ENCODE measurements at places on chromosomes 7 and 10. TPM values are rescaled to one million over a fixed set of nuclear protein-coding genes. Genes with fewer than 3 reads are reported as not detected.

- DNase-seq = no peak
Observed at GRCh38 chr7:116663744-116664143, 8.3 kb upstream of the MET start.

HABP2 gene
- total RNA-seq = not detected

DNA sequence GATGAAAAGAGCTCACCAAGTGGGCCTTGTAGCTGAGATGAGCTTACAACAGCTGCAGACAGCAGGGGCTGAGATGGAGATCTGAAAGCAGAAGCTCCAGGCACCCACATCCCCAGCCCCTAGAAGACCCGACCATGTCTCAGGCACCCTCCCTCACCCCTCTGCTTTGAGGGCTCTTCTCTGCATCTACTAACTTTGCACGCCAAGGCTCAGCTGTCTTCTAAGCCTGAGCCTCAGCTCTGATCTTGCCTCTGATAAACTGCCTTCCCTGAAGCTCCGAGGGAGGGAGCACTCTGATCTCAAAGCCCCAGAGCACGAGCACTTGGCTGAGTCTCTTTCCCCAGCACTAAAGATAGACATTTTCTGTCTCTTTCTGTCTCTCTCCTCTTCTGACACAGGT is 42.0 kb downstream of the ANXA8 start:
- no peak for DNase-seq

GRM3 gene
- not detected for total RNA-seq

GRCh38 chr10:133355991-133356390 is 1.8 kb downstream of the FUOM start:
- DNase-seq = no peak

RBP4 gene
- total RNA-seq = 1.1 TPM

ANKRD7 gene
- total RNA-seq = 0.25 TPM

DNA sequence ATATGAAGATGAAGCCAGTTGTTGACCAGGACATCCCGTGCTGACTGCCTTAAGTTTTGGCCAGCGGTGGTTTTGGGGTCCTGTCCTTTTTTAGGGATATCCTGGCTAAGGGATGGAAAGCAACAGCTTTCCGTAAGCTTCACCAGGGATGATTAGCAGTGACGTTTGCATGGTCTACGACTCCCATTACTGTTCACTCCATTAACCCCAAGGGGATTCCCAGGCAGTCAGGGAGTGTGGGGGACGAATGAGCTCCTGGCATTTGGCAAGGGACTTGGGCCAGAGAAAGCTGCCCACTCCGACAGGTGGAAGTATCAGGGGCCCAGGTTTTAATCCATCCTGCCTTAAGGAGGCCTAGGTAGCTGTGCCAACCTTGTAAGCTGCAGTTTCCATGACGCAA is 66.8 kb downstream of the ITGB1 start:
- DNase-seq = no peak

GRCh38 chr7:29053105-29053872 is 93.0 kb downstream of the CPVL start:
- DNase-seq = no peak

PCDH15 gene
- not detected for total RNA-seq

CDNF gene
- 0.32 TPM for total RNA-seq

ITGA8 gene
- total RNA-seq = not detected

DNA sequence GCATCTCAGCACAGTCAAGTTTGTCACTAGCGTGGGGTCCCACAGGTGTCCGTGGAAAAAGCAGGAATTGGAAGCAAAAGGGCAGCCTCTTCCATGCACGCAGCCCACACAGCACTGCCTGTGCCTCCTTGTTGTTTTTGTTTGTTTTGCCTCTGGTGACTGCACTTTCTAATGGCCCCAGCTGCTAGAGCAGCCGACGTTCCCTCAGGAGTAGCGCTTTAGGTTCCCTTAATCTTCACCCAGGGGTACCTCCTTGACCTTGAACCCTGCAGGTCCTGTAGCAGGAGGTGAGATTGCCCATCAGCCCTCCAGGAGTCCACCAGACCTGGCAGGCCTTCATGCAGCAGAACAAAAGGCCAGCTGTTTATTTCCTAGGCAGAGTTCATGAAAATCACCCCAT is 210.1 kb downstream of the CACNB2 start:
- DNase-seq = no peak

DNA sequence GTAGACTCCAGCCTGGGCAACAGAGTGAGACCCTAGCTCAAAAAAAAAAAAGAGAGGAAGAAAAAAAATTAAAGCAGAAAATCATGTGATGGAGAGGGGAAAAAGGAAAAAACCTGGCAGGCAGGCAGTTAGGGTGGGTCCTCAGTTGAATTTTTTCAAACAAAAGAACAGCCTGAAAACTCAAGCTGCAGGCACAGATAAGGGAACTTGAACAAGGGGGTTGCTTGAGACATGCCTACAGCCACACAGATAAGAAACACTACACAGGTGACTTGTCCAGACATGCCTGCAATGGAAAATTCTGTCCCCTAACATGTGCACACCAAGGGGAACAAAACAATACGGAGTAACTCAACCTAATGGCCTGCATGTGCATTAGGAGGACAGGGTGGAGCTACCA is 19.2 kb downstream of the VIM start:
- no peak for DNase-seq

ZNF735 gene
- not detected for total RNA-seq

CALCR gene
- not detected for total RNA-seq

FGF8 gene
- 4.4 TPM for total RNA-seq

DNA sequence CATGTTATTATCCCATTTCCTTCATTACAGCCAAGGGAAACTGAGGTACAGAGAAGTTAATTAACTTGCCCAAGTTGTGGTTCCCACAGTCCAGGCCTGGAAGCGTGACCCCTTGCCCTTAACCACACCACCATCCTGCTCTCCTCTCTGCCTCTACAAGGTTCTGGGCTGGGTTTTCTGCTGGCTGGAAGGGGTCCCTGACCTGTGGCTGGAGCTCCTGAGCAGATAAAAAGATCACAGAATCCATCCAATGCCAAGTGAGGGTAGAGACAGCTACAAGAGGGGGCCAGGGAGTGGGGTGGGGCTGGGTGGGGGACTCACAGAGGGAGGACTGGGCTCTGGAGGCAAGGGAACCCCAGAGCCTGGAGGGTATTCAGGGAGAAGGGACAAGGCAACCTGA is 9.7 kb downstream of the ASB10 start:
- DNase-seq = no peak

GRCh38 chr7:1708596-1709251 is 38.6 kb downstream of the ELFN1 start:
- DNase-seq = no peak

PNLIPRP2 gene
- not detected for total RNA-seq

NKX1-2 gene
- not detected for total RNA-seq

GNG11 gene
- total RNA-seq = 25.9 TPM

- peak; percentile 15 for DNase-seq
Observed at GRCh38 chr10:110864662-110865140, 7.0 kb upstream of the PDCD4 start.

SCRN1 gene
- 82.2 TPM for total RNA-seq

DNA sequence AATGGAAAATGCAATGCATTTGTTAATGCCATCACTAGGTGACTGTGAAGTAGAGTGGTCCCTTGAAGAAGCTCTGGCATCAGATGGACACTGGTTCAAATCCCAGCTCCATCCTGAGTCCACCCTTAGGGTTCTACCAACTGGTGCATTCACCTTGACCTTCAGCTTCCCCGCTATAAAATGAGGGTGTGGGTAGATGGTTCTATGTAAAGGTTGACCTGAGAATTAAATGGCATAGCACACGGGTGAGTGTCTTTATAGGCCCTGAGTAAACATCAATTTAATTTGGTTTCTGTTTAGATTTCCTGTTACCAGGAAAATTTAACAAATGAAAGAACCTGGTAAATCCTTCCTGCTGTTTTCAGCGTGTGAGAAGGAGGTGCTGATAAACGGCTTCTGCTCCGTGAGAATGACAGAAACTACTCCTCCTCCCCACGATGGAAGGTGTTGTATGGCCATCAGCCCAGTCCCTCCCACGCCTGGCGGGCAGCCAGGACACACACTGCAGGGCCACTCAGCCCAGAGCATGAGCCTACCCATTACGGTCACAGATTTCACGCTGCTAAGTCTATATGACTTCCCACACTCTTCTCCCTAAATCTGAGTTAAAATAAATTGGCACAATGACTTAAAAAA is 210.1 kb downstream of the TNS3 start:
- no peak for DNase-seq

- DNase-seq = no peak
Observed at GRCh38 chr10:44020322-44021111, 364.4 kb downstream of the CXCL12 start.

- peak; percentile 54 for DNase-seq
Observed at GRCh38 chr10:79445977-79446757, 743 bp upstream of the ZCCHC24 start.

GGCT gene
- total RNA-seq = 40.0 TPM

DNA sequence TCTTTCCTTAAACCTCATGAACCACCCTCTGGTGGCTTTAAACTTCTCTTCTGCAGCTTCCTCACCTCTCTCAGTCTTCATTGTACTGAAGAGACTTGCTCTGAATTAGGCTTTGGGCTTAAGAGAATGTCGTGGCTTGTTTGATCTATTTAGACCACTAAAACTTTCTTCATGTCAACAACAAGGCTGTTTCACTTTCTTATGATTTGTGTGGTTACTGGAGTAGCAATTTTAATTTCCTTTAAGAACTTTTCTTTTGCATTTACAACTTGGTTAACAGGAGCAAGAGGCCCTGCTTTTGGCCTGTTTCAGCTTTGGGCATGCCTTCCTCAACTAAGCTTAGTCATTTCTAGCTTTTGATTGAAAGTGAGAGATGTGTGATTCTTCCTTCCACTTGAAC is 38.1 kb upstream of the CDHR3 start:
- DNase-seq = no peak

DNA sequence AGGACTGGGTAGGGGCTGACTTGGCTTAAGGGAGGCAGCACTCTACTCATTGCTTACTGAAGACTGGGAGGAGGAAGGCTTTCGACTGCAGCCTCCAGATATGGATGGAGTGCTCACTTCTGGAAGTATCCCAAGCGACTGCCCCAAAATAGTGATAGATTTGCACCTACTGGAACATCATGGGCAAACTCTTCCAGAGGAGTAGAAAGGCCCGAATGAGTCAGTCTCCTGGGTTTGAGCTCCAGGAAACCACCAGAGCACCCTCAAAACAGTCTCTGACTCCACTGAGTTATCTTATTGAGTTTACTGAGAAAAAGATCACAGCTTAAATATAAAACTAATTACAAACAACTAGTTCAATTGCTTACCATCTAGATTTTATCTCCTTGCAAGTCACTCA is 37.2 kb upstream of the PDLIM1 start:
- peak; percentile 7 for DNase-seq

- DNase-seq = peak; percentile 92
Observed at GRCh38 chr7:135281363-135281949, 47.8 kb downstream of the STRA8 start.

CTNNA3 gene
- not detected for total RNA-seq

OPN1SW gene
- total RNA-seq = not detected

DNA sequence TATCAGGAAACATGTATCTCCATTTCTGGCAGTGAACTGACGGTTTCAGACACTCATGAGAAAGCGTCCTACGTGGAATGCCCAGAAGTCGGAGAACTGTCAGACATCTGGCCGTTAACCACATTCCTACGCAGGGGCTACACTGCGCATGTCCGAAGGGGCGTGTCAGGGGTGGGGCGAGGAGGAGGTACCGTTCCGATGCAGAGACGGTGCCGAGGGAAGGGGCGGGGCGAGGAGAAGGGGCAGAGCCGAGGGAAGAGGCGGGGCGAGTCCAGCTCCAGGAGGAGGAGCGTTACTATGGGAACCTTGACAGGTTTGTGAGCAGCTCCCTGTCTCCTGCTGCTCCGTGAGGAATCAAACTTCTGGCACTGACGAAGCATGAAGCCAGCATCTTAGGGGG is 366.9 kb upstream of the NUPR2 start:
- DNase-seq = no peak

DNA sequence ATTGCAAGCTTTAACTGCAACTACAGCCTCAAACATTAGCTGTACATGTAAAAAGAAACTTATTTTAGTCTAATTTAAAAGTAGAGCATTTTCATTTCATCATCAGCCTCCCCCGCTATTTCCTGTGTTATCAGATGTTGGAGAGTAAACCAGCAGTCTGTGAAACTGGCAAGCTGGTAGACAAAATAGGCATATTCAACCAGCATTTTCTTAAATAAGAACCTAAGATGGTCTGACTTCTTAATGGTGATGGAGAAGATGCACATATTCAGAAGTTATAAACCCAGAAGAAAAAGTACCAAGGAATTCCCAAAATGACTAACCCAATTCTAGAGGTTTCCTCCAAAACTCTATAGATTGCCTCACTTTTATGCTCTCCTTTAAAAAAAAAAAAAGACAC is 24.9 kb downstream of the PIK3AP1 start:
- DNase-seq = no peak

DNA sequence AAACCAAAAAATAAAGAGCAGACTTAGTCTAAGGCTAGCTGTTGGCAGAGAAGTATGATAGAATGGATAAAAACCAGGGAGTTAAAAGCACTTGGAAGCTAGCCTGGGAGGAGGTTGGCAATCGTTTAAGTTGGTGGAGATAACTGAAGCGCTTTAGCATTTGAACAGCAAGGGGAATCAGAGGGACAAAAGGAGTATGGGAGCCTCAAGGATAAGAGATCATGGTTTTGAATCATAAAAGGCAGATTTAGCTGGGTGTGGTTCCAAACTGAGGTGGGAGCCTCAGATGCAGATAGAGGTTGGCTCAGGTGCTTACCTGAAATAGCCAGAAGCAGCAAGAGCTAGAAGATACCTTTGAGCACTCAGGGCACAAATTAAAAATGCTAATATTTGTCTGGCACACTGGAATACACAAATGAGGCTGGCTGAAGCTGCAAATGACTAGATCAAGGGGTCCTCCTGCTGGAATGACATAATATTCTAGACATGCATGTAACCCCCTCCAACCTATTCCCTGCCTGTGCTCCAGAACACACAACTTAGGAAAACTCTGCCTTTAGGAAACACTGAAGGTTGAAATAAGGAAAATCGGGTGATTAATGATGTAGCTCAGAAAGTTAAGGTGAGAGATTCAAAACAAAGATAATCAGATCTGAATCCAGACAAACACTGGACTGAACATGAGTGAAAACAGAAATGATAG is 372.3 kb upstream of the LRRN3 start:
- no peak for DNase-seq

SPDYE5 gene
- total RNA-seq = not detected

- no peak for DNase-seq
Observed at GRCh38 chr7:98810153-98810802, 59.5 kb downstream of the TMEM130 start.

- no peak for DNase-seq
Observed at GRCh38 chr7:51279391-51280023, 37.1 kb downstream of the COBL start.

GRCh38 chr10:19488592-19489280 is 327.5 kb upstream of the PLXDC2 start:
- peak; percentile 32 for DNase-seq
